Amniotic stem cell (primary cell): ENCODE measurements at places on chromosomes 3 and 15.

DNA sequence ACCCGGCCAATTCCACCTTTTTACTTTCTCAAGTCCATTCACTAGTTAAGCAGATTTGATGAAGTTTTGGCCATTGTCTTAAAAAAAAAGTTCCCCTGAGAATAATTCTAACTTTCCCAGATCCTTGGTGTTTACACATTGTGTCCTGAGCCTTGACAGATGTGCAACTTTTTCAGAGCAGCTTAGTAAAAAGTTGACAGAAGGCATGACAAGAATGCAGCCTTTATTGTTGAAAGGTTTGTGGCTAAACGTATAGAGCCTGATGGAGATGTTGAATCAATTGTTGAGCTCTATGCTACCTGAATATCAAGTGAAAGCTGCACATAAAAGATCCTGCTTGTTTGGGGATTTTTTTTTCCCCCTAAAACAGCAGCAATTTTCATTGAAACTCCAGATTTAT lies 75.3 kb upstream of the CMTM7 start:
- DNase-seq: no peak

DNA sequence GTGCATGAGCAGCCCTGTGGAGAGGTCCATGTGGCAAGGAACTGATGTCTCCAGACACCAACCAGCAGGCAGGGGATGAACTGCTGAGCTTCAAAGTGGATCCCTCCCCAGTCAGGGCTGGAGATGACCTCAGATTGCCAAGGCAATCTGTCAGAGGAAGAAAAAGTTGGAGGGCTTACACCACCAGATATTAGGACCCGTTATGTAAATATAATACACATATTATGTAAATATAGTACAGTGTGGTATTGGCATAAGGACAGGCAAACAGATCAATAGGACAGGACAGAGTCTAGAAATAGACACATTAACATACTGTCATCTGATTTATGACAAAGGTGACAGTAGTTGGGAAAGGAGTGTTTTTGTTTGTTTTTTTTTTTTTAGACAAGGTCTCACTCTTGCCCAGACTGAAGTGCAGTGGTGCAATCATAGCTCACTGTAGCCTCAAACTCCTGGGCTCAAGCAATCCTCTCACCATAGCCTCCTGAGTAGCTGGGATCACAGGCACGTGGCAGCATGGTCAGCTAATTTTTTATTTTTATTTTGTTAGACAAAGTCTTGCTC lies 18.0 kb upstream of the RAB7A start:
- DNase-seq: no peak

- DNase-seq: no peak
Observed at GRCh38 chr15:31278061-31278445, 48.6 kb upstream of the KLF13 start.

- no peak for DNase-seq
Observed at GRCh38 chr15:39556461-39556860, 24.4 kb upstream of the THBS1 start.

GRCh38 chr15:22941179-22941578 lies 39.0 kb downstream of the CYFIP1 start:
- no peak for DNase-seq

DNA sequence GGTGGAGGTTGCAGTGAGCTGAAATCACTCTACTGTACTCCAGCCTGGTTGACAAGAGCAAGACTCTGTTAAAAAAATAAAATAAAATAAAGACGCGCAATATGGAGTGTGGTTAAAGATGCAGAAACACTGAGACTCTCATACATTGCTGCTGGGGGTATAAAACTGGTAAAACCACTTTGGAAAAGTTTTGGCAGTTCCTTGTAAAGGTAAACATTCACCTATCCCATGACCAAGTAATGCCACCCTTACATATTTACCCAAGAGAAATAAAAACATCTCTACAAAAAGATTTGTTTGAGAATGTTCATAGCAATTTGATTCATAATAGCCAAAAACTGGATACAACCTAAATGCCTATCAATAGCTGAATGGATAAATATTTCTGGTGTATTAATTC lies 398.5 kb downstream of the PDCD6IP start:
- DNase-seq: no peak

DNA sequence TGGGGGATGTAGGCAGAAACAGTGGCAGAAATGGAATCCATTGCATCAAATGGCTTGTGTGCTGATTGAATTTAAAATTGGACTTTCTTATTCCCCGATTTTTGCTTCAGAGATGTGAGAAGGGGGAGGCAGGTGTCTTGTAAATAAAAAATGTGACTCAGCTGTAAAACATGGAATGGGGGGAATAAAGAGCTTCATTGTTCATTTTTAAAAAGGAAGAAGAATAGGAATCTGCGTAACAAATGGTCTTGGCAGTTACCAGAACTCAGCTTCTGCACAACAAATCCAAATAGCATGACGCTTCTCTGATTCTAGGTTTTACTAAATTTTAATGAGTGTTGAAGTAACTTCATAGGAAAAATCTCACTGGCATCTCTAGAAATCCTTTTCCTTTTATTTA lies 323.9 kb upstream of the GBE1 start:
- no peak for DNase-seq

- no peak for DNase-seq
Observed at GRCh38 chr3:143859465-143860203, 11.4 kb upstream of the SLC9A9 start.

- DNase-seq: no peak
Observed at GRCh38 chr15:22967084-22967770, 12.9 kb downstream of the CYFIP1 start.

DNA sequence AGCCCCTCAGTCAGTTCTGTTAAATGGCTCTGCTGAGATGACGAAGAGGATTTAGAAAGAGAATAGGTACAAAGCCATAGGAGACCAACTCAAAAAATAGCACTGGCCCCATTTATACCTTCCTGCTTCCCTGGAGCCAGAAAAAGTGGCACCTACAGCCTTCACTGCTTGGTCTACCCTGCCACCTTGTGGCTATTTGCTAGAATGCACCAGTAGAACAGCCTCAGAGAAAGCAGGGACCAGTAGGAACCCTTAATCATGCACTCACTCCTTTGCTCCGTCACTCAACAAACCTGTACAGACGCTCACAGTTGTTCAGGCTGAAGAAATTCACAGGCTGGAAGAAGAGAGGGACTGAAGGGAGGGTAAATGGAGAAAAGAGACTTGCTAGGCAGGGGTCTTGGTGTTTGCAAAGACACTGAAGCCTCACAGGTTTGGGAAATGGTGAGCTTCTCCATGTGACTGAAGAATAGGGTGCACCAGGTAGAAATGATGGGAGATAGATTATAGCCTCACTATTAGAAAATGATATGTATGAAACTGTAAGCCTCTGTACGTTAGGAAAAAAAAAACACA lies 12.1 kb upstream of the RTP2 start:
- DNase-seq: peak; percentile 54

DNA sequence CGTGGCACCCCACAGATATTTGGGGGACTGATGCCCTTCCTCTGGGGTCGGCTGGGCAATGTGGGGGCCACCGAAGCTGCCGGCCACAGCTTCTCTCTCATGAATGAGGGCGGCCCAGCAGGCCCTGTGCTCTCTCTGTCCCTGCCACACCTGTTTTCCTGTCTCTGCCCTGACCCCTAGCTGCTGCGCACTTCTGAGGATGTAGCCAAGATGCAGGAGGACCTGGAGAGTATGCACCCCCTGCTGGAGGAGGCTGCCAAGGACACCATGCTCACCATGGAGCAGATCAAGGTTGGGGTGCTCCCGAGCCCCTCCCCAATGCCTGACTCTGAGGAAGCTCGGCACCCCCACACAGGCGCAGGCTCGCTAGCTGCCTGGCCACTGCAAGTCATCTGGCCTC lies 59.7 kb downstream of the SEMA3G start:
- DNase-seq: no peak

- DNase-seq: peak; percentile 31
Observed at GRCh38 chr3:185200639-185201038, 47.8 kb upstream of the C3orf70 start.

DNA sequence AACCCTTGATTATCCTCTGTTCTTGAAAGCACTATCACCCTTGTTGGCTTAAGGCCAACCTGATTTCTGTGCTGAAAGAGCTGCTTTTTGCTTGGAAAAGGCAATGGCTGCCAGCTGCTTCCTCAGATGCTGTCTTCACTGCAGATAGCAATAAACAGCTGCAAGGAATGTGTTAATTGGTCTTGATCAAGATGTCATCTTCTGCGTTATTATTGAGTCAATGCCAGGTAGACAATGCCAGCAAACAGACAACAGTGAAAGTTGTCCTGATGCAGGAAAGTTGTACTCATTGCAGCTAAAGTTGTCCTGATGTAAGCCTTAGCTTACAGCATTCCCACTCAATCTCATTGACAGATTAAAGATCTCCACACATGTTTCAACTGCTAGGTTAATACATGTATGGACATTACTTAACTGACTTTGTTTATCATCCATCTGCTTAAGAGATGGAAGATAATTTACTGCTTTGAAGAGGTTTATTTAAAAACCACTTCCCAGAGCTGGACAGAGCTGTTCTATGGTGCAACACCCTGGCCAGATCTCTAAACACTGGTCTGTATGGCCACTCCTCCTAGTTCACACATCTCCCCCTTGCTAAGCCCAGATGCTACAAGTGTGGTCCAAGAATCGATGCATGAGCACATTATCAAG lies 251.0 kb upstream of the MCTP2 start:
- DNase-seq: no peak

GRCh38 chr3:59304296-59304695 lies 254.5 kb upstream of the CFAP20DC start:
- no peak for DNase-seq

DNA sequence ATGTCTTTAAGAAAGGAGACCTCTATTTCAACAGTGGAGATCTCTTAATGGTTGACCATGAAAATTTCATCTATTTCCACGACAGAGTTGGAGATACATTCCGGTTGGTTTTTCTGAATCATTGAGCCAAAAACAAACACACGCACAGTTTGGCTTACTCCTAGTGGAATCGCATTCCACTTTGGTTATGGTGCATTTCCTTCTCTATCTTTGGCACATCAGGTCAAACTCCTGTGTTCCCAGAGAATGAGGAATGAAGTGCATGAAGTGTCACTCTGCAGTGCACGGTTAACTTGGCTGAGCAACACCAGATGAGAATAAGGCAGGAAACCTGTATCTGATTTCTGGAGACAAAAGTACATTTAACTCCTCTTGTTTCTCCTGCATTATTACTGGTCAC lies 38.5 kb downstream of the HDC start:
- DNase-seq: peak; percentile 29

DNA sequence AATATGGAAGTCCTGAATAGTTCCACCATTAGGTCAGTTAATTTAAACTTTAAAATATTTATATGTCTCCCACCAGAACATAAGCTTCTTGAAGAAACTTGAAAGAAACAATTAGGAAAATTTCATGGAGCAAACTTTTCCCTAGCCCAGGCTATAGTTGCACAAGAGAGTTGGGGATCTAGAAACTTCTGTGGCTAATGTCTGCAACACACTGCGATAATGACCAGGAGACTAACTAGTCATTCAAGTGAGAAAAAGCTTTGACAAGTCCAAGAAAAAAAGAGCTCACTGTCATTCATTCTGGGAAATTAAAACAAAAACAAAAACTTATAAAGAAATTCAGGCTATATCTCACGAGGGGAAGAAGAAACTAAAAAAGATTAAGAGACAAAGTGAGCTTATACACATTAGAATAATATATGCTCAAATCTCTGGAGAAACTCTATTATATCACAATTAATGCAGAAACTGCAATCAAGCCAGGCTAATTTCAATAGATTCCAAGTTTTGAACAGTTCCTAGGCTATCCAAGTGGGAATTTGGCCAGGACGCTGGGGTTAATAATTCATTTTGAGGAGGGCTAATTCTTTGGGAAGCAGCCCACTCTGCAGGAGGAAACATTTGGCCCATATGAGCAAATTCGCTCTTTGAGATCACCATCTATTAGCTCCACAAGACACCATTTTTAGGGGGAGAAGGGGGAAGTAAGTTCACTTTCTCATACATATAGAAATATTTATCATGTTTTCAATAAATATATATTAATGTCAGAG lies 134.6 kb downstream of the MEIS2 start:
- no peak for DNase-seq

DNA sequence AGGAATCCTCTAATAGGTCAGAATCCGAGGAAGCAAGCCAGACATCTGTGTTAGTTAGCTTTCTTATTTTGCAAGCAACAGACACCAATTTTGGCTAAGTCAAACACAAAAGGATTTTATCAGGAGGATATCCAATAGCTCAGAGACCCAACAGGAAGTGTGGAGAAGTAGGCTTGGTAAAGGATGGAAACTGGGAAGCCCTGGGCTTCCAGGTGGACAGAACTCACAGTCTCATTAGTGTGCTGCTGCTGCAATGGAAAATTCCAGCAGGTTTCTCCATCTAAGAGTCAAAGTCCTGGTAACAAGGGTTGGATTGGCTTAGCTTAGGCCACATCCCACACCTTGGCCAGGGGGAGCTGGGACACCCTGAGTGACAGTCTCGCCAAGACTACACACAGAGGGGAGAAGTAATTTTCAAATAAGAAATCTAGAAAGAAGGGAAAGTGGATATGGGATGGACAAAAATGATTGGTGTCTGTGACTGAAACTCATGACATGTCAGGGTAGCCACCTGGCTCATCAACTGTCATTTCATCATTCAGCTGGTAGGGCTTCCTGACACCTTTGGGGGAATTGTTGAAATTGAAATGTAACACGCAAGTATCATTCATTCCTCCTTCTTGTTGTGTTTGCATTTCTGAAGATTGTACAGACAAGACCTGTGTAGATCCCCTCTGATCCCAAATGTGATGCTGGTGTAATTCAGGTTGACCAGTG lies 158.6 kb downstream of the THSD4 start:
- no peak for DNase-seq

DNA sequence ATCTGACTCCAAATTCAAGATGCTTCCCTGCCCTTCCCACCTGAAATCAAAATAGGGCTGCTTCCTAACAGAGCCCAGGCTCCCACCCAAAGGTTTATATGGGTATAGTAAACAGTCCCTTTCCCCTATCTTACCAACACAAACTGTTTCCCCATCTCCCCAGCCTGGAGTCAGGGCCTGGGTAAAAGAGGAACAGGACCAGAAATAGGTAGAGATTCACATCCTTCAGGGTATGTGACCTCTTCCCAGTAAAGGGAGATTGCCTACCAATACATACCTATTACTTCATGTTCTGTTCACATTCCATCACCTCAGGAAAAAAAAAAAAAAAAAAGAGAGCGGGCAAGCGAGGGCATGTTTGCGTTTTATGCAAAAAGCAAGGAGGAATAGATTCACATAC lies 9.7 kb upstream of the SHF start:
- DNase-seq: no peak

- no peak for DNase-seq
Observed at GRCh38 chr15:65812916-65813315, 20.8 kb upstream of the DENND4A start.

- DNase-seq: no peak
Observed at GRCh38 chr3:185586686-185587039, 568 bp downstream of the SENP2 start.

GRCh38 chr3:14169871-14170270 lies 8.5 kb downstream of the XPC start:
- no peak for DNase-seq

DNA sequence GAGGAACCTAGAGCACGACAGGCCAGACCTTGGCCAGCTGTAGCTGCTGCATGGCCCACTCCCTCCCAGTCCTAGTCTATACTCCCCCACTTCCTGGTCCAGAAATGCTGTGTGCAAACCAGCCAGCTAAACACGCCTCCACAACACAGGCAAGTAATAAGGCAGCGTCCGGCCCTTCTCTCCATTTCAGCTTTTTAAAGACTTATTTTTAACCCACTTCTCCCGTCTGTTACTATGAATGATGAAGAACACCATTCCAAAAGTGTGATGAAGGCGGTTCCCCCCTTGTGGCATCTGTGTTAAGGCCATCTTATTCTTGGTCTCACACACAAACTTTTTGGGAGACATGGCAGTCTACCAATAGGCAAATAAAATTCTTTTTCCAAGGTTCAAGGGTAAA lies 164.1 kb upstream of the CHRNA7 start:
- DNase-seq: no peak

GRCh38 chr3:144586382-144586781 lies 614.8 kb downstream of the DIPK2A start:
- peak; percentile 5 for DNase-seq
